GM03348 (cell line): ENCODE measurements at places on chromosomes 6 and 20.

DNA sequence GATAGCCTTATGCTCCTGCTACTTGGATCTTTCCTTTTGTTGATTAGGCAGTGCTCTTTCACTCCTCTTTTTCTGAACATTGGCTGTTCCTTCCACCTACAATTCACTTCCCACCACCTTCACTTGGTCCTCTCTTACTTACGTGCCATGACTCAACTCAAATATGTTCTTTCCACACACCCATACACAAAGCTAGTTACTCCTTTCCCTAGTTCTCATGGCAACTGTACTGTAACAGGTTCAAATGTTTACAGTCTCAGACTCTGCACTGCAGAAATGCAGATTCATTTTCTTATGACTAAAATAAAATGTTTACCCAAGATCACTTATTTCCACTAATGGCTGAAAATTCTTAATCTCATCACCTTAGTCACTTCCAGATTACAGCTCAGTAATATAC lies 174.0 kb upstream of the TSHZ2 start:
- no peak for DNase-seq

DNA sequence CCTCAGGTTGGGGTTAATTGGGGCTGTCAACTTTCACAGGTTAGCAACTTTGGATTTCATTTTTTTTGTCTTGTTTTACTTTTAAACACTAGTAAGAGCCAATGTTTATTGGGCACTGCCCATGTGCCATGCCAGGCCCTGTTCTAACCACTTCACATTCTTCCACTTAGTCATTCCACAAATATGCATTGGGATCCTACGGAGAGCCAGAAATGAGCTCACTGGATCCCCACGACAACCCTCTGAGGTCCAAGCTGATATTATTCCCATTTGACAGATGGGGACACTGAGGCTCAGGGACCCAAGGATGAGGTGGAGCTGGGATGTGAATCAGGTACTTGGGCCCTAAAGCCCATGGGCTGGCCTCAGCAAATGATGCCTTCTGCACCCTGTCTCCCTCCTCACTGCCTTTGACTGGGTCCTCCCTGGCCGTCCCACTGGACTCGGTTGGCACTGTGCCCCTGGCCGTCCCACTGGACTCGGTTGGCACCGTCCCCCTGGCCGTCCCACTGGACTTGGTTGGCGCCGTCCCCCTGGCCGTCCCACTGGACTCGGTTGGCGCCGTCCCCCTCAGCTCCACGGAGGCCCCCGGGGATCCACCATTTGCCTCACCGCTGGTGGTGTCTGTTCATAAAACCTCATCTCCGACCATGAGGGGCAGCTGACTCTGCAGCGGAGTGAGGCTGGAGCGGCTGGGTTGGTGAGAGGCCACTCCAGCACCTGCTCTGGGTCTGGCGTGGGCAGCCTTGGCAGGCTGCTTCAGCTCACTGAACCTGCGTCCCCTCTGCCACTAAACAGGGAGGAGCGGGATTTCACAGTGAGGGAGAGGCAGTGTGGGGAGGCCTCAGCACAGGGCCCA lies 4.8 kb upstream of the PMEPA1 start:
- peak; percentile 68 for DNase-seq

GRCh38 chr6:11381801-11382513 lies 149.5 kb upstream of the NEDD9 start:
- no peak for DNase-seq

DNA sequence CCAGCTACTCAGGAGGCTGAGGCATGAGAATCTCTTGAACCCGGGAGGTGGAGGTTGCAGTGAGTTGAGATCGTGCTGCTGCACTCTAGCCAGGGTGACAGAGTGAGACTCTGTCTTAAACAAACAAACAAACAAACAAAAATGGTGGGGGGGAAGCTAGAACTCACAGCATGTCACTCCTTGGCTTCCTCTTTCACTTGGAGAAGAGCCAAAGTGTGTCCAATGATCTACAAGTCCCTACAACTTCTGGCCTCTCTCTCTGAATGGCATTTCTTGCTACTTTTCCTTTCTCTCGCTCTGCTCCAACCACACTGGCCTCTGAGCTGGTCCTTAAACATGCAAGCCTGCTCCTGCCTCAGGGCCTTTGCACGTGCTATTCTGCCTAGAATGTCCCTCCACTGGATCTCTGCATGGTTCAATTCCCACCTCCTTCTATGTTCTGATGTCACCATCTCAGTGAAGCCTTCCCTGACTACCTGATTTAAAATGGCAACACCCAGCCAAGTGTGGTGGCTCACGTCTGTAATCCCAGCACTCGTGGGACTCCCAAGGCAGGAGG lies 8.1 kb downstream of the TLDC2 start:
- DNase-seq = no peak

DNA sequence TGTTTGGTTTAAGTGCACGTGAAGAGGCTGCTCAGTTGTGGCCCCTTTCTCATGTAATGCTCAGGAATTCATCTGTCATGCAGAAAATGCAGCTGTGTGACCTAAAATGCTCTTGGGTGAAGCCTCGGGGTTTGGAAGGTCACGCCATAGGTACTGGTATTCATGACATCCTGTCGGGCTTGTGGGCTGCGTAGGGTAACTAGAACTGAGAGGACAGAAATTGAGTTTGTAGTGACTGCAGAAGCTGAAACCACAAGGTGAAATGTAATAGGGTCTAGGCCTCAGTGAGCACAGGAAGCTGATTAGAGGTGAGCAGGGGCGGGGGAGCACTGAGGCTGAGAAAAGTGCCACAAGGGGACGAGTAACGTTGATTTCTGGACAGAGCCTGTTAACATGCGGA lies 128.8 kb downstream of the SOBP start:
- no peak for DNase-seq

DNA sequence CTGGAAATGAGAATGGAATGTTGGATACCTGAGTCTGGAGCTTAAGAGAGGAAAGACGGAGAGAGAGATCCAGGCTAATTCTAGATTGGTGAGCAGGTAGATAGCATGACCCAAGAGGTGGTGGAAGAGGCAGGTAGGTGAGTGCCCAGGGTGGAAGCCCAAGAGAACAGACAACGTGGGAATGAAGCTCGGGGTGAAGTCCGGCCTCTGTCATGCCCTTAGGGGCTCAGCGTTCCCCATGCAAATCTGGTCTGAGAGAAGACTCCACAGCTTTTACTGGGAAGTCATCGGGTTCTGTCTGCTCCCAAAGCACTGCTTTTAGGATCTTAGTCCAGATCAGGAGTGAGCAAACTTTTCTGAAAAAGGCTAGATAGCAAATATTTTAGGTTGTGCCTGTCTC lies 3.6 kb downstream of the NELFCD start:
- no peak for DNase-seq

DNA sequence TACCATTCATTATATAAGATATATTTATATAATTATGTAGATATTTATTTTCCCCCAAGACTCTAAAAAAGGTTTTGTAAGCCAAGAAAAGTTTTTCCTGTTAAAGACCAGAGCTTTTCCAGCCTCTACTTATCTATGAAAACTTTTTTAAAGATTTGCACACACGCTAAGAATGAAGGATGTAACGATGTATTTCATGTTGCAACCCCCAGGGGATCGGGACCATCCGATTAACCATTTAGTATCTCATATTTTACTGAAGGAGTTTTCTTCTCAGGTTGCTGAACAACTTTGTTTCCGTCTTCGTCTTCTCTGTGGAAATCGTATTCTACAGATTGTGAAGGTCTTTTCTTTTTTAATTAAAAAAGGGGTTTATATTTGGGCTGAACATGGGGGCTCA lies 70.0 kb upstream of the SASH1 start:
- no peak for DNase-seq

GRCh38 chr6:1472643-1473042 lies 83.3 kb downstream of the FOXF2 start:
- DNase-seq = no peak

GRCh38 chr20:1035466-1035865 lies 33.4 kb upstream of the RSPO4 start:
- no peak for DNase-seq

GRCh38 chr6:154721460-154721859 lies 11.8 kb upstream of the SCAF8 start:
- no peak for DNase-seq

GRCh38 chr6:145562771-145563615 lies 172.3 kb downstream of the EPM2A start:
- no peak for DNase-seq

DNA sequence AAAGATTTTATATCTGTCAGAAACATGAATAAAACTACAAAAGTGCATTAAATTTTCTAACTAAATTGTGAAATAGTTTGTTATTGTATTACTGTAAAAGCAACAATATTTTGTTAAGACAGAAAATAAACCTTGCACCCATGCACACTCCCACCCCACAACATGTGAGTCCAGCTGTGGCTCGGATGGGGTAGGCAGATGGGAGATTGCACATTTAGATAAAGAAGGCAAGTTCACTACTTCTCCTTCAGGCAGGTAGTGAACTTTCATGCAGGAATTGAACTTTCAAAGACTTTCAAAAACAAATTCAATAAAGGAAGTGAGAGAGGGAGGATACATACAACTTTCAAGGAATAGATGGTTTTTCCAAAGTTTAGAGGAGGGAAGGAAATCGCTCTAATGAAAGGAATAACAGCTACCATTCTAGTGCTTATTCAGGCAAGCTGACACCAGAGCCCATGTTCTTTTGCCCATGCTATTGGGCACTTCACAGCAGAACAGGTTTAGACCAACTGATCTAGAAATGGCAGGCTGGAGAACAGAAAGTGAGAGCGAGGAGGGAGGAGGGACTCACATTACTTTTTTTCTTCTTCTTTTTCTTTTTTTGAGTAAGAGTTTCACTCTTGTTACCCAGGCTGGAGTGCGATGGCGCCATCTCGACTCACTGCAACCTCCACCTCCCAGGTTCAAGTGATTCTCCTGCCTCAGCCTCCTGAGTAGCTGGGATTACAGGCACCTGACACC lies 28.5 kb downstream of the SF3B5 start:
- DNase-seq = no peak

DNA sequence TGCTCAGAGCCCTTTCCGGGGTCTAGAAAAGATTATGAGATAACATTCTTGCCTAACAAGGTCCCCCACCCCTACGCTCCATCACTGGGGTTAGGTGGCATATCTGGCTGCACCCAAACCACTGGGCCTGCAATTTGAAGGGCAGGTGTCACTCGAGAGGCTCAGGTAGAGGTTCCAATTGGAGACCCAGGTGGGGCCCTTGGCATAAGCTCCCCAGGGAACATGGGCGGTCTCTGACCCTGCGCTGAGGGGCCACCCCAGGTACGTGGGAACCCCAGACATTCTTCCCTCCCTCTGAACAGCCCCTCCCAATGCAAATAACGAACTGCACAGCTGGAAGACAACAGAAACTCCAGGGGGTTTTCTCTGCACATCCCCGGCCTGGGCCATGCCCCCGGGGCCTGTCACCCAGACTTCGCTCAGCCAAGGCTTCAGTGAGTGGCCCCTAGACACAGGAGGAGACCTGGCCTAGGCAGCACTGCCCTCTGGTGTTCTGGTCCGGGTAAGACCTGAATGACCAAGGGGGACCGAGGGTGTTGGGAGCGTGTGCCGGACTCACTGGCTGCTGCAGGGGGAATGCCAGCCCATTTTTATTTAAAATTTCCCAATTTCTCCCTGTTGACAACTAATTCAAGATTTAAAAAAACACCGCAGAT lies 47.5 kb downstream of the DSTN start:
- peak; percentile 61 for DNase-seq

DNA sequence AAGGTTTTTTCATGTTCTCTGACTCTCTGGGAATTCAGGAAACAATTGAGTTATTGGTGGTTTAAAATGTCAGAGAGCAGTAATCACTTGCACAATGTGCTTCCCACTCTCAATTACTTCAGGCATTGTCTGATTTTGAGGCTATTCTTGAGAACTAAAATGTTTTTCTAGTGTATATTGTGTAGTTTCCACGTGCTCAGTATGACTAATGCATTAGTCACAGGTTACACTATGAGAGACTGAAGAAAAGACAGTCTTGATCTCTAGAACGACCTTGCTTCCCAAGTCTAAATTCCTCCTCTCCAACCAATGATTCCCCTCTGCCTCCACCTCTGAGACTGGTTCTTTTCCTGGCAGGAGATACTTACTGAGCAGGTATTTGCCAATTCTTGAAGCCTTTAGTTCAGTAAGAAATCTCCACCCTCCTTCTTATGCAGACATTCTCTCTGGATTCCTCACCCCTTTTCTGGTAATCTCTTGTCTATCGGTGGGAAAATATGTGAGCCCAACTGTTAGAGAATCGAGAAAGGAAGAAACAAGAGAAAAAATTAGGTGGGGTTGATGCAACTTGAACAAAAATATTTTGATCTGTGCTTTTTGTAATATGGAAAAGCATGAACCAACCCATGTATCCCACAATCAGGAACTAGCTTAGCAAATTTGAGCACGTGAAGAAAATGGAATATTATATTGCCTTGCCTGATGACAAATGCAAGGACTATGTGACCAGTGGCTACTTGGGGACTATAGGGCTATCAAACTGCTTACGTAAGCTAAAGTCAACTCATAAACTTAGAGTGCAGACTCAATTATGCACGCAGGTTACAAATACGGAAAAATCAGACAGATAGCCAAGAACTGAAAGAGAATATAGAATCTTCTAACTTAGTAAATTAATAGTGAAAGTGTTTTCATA lies 61.1 kb upstream of the SLC22A16 start:
- peak; percentile 79 for DNase-seq

- DNase-seq = no peak
These were observed 5.6 kb downstream of the RAB23 start for GRCh38 chr6:57216235-57217101.

GRCh38 chr6:144338951-144339700 lies 54.0 kb downstream of the UTRN start:
- DNase-seq = no peak

- DNase-seq = peak; percentile 46
These were observed 3.7 kb upstream of the FUCA2 start for GRCh38 chr6:143515061-143515760.

- DNase-seq = peak; percentile 84
These were observed 32.8 kb upstream of the GMPR start for GRCh38 chr6:16205377-16206144.

- DNase-seq = no peak
These were observed 83.1 kb upstream of the TOX2 start for GRCh38 chr20:43831481-43832065.

- peak; percentile 21 for DNase-seq
These were observed 110.4 kb upstream of the COL21A1 start for GRCh38 chr6:56357616-56358373.

GRCh38 chr20:49460916-49461315 lies 21.6 kb downstream of the KCNB1 start:
- DNase-seq = no peak

- DNase-seq = peak; percentile 28
These were observed 113.9 kb upstream of the ZNF217 start for GRCh38 chr20:53707371-53708055.

- no peak for DNase-seq
These were observed 12.8 kb downstream of the TPD52L2 start for GRCh38 chr20:63877755-63878470.

GRCh38 chr6:22848121-22848520 lies 278.8 kb downstream of the HDGFL1 start:
- no peak for DNase-seq

- DNase-seq = no peak
These were observed 23.3 kb downstream of the ARFGEF2 start for GRCh38 chr20:48944663-48945297.
